Left ventricle myocardium superior (tissue), 1 donor: ENCODE measurements at places on chromosomes 1 and 21.

GRCh38 chr1:33322870-33323585 lies 2.1 kb upstream of the A3GALT2 start:
- no peak for DNase-seq

DNA sequence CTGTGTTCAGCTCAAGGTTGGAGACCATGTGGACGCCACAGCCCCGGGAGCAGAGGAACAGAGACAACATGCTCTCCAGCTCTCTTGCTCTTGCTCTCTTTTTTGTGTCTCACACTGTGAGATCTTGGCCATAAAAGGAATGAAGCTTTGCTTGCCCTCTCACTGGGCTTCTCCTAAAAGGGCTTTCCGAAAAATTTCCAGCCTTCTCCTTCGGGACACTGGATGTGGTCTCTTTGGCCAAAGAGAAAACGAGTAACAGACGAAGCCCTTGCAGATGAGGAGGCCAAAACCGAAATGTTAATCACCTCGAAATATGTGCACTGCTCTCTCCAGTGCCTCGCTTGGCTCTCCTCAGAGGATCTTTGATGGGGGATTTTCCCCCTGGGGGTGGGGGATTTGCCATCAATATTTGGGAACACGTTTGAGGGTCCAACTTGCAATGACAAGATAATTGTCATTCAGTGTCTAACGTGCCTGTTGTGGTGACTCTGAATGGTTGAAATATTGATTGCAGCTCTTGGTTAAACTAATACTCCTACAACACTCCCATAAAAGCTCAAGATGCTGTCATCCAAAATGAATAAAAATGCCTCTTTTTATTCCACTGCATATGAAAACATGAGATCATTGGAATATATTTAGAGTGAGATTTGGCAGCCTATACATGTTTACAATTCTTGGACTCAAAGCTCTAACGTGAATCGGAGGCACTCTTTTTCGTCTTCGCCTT lies 68.6 kb upstream of the ANGPTL1 start:
- DNase-seq, result peak; percentile 8

DNA sequence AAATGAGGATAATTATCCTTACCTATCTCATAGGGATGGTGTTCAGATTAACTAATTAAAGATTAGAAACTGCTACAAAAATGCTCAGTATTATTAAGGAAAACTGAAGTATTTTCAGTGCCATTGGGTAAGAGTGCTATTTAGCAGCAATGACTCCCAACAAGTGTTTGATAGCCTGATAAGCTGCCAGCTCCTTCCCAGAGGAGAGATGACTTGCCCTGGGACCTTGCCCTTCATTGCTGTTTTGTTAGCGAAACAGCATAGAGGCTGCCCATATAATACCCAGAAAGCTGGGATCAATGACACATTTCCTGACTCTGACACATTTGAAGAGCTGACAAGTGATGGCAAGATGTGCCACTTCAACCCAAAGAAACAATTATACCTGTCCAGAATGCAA lies 592.2 kb downstream of the ADGRL2 start:
- DNase-seq, result no peak

GRCh38 chr1:203034422-203035110 lies 8.3 kb downstream of the PPFIA4 start:
- DNase-seq, result no peak

GRCh38 chr1:193971595-193971994 lies 785.2 kb upstream of the B3GALT2 start:
- no peak for DNase-seq

GRCh38 chr1:94434365-94435045 lies 16.3 kb downstream of the ABCD3 start:
- DNase-seq, result no peak

- no peak for DNase-seq
Measured at GRCh38 chr1:26203642-26204318, 13.4 kb downstream of the CATSPER4 start.

DNA sequence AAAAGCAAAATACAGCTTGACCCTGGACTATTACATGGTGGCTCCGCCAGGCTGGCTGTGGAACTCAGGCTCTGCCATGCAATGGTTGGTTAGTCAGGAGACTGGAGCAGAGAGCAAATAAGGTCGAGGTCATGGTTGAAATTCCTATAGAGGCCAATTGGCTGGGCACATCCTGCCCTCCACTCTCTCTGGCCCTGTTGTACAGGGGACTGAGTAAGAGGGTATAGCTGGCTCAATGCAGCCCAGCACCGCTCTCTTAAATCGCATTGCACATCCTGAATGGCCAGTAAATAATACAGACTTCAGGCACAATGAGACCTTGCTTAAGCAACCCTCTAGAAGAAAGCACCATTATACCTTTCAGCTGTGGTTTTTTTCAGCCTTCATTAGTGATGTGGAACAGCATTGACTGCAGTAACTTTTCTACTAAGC lies 59.3 kb upstream of the PPP2R5A start:
- no peak for DNase-seq

GRCh38 chr1:219160967-219161366 lies 12.7 kb upstream of the LYPLAL1 start:
- no peak for DNase-seq

- DNase-seq, result no peak
Measured at GRCh38 chr1:205593967-205594366, 37.8 kb downstream of the ELK4 start.

DNA sequence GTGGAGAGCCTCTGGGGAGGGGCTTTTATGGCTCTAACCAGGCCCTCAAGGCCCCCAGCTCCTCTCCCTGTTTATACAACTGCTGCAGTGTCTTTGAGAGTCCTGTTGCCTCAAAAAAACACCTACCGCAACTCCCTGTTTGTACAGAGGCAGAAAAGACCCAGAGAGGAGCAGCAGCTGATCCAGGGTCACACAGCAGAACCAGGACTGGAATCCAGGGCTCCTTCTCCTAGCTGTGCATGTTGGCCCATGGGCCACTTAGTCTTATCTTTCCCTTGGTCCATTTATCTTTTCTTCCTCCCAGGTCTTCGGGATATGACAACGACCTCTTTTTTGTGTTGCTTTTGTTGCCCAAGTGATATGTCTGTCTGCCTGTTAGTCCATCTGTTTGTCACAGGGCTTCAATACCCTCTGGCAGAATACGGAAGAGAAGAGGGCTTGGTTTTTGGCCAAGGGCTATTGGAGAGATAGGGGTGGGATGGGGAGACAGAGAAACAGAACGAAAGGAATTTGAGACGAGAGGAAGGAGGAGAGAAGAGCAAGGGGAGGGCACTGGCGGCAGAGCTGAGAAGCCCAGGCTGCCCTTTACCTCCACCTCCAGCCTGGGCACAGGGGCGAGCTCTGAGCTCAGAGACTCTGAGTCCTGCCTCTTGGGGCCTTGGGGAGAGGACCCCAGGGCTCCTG lies 33.5 kb upstream of the WASF2 start:
- DNase-seq, result no peak

DNA sequence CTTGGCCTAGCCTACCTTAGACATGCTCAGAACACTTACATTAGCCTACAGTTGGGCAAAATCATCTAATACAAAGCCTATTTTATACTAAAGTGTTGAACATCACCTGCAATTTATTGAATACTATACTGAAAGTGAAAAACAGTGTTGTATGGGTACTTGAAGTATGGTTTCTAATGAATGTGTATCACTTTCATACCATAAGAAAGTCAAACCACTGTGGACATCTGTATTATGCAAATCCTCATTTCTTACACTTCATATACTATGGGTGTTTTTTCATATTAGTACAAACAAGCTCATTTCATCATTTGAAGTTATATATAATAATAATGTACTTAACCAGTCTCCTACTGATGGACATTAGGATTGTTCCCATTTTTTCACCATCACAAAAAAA lies 41.2 kb downstream of the TDRD5 start:
- no peak for DNase-seq

DNA sequence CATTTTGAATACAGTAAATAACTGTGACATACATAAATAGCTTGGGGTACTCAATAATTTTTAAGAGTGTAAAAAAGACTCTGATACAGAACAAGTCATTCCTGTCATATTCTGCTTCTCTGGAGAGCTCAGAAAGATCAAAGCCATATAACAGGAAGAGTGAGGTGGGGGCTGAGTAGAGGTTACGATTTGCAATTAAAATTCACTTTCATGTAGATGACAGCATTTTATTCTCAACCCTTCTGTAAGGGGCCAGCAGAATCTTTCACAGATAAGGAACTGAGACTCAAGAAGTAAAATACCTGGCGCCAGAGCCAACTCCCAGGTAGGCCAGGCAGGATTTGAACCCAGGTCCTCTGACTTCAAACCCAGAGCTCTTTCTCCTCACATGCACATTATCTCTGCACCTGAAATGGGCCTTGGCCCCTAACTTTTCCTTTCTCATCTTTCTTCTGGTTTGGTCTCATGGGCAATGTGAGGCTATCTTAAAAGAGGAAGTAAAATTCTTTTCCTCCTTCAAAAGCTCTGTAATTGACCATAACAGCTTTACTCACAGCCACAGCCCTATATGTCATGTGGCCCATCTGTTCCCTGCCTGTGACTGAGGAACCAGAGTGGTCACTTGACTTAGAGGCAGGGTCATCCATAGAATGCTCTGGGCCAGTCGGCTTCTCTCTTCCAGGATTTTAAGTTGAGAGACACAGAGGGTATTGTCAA lies 80.9 kb upstream of the SYT6 start:
- DNase-seq, result no peak

- DNase-seq, result no peak
Measured at GRCh38 chr1:151991663-151992302, 1.9 kb downstream of the S100A10 start.

DNA sequence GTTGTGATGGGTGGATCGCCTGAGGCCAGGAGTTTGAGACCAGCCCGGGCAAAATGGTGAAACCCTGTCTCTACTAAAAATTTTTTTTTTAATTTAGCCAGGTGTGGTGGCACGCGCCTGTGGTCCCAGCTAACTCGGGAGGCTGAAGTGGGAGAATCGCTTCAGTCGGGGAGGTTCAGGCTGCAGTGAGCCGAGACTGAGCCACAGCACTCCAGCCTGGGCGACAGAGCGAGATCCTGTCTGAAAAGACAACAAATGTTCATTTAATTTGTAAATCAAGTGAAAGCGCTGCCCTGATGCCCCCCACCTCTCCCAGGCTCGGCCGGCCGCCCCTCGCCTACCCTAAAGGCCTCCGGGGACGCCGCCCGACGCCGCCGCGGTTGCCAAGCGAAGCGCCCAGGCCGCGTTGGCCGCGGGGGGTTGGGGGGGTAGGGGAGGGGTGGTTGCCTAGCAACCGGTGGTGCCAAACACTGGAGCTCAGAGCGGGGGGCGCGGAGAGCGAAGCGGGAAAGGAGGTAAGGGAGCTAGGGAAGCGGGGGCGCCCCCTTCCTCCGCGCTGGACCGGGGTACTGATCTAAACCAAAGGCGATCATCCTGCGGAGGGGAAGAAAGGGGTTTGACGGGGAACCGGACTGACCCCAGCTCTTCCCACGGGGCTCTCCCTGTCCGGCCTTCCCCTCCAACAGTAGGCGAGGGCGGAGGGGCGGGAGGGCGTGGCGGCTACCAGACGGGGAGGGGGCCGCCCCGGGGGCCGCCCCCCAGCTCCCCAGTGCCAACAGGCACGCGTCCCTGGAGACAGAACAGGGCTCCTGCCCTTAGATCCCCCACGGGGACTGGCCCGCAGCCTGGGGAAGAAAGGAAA lies at the start of gene TEKT2:
Gene TEKT2 (plus strand): TSS at position 460 of the 862 bp plus-strand sequence. CDS start 828 bp downstream, outside the sequence.
- peak; percentile 46 for DNase-seq

DNA sequence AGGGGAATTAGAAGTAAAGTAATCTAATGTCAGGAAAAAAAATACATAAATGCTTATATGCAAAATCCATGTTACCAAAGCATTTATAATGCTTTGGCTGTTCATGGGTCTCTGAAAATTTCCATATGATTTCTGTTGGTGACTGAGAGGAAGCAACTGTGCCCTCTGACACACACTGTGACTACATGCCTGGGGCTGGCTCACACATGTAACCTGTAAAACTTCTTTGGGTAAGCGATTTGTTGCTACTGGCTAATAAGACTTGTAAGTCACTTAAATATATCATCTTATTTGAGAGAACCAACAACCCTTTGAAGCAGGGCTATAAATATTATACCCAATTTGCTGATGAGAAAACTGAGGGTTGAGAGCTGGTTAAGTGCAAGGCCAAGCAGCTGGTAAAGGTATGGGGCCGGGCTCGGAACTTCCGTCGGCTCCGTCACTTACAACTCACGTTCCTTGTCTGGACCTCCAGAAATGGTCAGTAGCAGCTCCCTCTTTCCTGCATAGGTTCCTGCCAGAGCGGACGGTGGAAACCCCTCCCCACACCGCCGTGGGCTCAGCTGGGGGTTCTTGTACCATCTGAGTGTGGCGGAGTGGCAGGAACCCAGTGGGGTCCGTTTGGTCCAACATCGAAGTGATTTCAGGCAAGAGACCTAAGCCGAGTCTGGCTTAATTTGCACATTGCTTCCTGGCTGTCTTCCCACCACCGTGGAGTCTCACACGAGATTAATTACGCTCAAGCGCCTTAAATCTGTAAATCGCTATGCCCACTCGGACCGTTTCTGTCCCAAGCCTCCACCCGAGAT lies 714 bp downstream of the DFFA start:
- DNase-seq, result no peak

GRCh38 chr1:1917304-1917976 lies 1.6 kb downstream of the TMEM52 start:
- DNase-seq, result peak; percentile 25

GRCh38 chr1:55632906-55633305 lies 417.7 kb upstream of the USP24 start:
- DNase-seq, result no peak

DNA sequence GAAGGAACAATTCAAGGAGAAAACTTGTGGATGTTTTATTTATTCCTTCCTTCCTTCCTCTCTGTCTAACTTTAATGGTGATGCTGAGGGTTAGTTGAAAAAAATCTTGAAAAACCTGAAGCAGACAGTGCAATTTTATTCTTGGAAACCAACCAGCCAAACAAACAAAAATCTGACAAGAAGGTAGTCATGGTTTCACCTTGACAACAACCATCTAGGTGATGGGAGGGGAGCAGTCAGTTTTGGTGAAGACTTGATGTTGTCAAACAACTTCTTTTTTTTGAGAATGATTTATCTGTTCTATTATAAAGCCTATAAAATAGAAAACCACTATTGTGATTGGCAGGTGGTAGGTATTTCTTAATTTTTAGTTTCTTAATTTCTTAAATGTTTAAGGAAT lies 92.4 kb upstream of the GPR88 start:
- DNase-seq, result no peak

GRCh38 chr1:206011057-206011456 lies 7.9 kb upstream of the RAB7B start:
- no peak for DNase-seq

DNA sequence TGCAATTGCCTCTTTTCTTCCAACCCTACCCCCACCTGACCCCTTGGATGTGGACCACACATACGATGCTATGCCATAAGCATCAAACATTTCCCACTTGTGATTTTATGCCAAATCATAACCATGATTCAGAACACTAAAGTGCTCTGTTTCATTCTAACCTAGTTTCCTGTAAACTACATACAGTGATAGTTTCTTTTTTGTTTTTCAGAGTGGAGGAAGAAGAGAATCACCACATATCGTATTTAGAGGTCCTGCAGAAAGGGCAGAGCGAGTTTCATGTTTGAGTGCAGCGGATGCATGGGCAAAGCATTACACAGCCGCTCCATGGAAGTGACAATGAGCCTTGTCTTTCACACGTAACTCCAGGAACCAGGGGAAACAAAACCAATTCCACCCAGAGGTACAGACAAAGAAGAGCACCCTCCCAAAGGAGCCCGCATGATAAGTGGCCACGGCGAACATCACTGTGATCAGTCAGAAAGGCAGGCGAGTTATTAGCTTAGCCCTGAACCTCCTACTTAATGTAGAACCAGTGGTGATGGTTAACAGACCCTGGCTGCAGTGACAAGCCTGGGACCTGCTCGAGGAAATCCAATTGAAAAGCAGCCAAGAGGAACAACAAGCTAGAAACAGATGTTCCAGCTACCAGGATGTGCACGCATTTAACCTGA lies 64.0 kb upstream of the ZNF281 start:
- DNase-seq, result no peak

GRCh38 chr1:153345187-153346076 lies 3.2 kb downstream of the PGLYRP4 start:
- no peak for DNase-seq
